Large intestine (tissue), 12 donors: ENCODE measurements at places on chromosomes 5 and 9.

DNA sequence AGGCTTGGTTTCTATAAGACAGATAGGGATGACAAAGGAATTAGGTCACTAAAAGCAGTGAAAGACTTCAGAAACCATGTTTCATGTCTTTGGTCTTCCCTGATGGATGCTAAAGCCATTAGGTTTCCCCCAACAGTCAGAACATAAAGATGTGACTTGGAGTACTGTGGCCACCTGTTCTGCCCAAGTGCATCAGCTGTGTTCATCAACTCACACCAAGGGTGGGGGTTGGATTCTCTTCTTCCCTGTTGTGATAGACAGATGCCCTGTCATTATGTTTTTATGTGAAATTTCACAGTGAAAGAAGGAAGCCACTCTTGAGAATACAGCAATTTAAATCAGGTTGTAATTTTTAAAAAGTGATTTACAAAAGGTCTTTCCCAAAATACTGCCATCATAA is 196.8 kb downstream of the SH3GL2 start:
- no peaks in the 10 kb centered on the region for H3K4me1 ChIP-seq
- DNase-seq, result no peak
- no peak overlapping the region for H3K4me3 ChIP-seq
- H3K36me3 ChIP-seq, result no peaks in the 10 kb centered on the region
- H3K27ac ChIP-seq, result no peak overlapping the region

- no peaks in the 10 kb centered on the region for H3K36me3 ChIP-seq
- H3K4me1 ChIP-seq, result peaks cover 10% of the 10 kb centered on the region
- H3K27me3 ChIP-seq, result no peaks in the 10 kb centered on the region
- no peak overlapping the region for H3K27ac ChIP-seq
- H3K4me3 ChIP-seq, result no peak overlapping the region
Observed at GRCh38 chr5:56588636-56589480, 226.5 kb upstream of the MAP3K1 start.

- H3K4me3 ChIP-seq, result no peak overlapping the region
- no peak overlapping the region for H3K27ac ChIP-seq
- H3K27me3 ChIP-seq, result no peaks in the 10 kb centered on the region
Observed at GRCh38 chr9:112726428-112726827, 8.5 kb upstream of the INIP start.

GRCh38 chr9:15225564-15226126 is 81.4 kb downstream of the TTC39B start:
- H3K36me3 ChIP-seq, result peaks cover 20% of the 10 kb centered on the region
- no peak overlapping the region for H3K4me3 ChIP-seq
- no peak overlapping the region for H3K27ac ChIP-seq
- H3K4me1 ChIP-seq, result no peaks in the 10 kb centered on the region
- no peak for DNase-seq

DNA sequence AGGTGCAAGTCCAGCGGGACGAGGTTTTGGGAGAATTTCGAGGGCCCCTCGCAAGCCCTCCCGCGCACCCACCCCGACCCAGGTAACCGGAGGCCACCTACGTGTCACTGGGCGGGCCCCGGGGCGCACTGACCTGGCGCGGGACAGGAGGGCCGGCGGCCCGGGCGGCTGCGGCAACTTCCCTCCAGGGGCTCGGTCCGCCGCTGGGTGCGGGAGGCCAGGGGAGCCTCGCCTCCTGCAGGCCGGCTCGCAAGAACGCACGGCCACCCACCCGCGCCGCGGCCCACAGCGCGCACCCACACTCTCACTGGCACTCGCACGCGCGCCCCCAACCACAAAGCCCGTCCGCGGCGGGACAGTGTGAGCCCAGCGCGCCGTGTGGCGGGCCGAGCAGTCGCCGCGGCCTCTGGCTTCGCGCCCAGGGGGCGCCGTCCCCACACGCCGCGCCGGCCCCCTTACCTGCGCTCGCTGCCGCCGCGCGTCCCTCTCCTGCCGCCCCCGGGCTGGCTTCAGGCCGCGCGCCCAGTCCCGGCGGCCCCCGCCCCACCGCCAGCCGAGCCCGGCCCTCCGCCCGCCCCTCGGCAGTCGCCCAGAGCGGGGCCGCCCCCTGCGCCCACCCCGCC is 451 bp downstream of the LPAR1 start:
- H3K27me3 ChIP-seq, result no peaks in the 10 kb centered on the region
- peak overlapping the region; percentile 47 for H3K27ac ChIP-seq
- H3K36me3 ChIP-seq, result no peaks in the 10 kb centered on the region

DNA sequence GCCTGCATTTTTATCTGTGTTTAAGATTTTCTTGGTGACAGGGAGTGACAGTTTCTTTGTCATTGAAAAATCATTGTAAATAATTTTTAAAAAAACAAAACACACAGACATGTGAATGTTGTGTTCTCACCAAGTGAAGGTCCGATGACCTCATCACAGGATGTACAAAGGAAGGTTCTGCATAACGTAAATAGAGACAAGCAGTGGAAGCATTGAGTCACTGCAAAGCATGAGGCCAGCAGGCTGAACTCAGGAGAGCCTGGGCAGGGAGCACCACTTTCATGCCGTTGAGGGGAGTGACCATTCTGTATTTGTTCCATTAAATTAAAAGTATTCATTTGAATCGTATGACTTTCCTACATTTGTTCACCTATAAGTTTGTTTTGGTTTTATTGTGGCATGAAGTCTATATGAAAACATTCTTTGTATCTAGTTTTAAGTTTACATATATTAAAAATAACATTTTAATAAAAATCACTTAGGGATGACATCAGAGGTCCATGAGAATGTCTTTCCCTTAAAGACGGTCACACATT is 70.4 kb upstream of the TLE1 start:
- no peaks in the 10 kb centered on the region for H3K36me3 ChIP-seq
- no peaks in the 10 kb centered on the region for H3K4me1 ChIP-seq
- H3K4me3 ChIP-seq, result no peak overlapping the region
- no peaks in the 10 kb centered on the region for H3K27me3 ChIP-seq
- peak; percentile 36 for DNase-seq

DNA sequence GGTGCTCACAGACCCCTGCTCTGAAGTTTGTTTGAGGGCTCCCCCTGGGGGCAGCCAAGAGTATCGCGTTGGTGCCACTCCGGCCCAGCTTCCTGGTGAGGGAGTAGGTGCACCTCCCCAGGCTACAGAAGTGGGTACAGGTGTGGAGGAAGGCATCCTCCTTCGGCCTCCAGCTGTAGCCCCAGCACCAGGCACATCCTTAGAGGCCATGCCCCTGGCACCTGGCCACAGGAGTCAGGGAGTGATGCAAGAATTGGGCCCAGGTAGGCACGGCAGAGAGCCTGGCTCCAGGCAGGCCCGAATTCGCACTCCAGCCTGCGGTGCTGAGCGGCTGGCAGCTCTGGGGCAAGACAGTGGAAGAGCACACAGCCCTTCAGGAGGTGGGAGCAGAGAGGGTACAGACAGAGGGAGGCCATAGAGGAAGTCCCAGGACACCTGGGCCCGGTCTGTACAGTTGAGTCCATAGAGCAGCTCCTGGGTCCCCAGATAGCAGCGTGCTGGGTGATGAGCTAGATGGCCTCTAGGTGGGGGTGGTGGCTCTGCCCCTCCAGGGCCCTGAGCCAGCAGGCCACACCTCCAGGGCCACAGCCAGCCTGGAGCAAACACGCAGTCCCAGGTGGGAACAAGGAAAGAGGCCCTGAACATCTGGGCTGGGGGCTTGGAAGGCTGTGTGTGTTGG is 2.4 kb downstream of the SAPCD2 start:
- H3K36me3 ChIP-seq, result peaks cover 2% of the 10 kb centered on the region
- H3K4me1 ChIP-seq, result peaks cover 29% of the 10 kb centered on the region
- peak; percentile 79 for DNase-seq
- peak overlapping the region; percentile 40 for H3K27ac ChIP-seq
- H3K4me3 ChIP-seq, result no peak overlapping the region
- H3K27me3 ChIP-seq, result peaks cover 4% of the 10 kb centered on the region

- H3K4me1 ChIP-seq, result no peaks in the 10 kb centered on the region
- H3K4me3 ChIP-seq, result no peak overlapping the region
- H3K36me3 ChIP-seq, result no peaks in the 10 kb centered on the region
Observed at GRCh38 chr9:135239100-135239768, 151.8 kb downstream of the OLFM1 start.

DNA sequence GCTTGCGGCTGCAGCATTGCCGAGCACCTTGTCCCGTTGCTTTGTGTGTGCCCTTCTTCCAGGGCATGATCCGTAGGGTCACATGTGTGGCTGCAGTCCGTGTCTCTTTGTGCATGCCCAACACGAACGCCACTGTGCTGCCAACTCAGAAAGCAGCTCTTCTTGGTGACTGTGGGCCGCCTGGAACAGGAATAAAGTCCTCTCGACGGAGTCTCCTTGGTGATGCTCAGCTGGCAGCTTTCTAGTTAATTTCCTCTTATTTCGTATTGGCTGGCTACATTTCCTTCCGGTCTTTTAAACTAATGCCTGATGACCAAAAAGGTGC is 5.8 kb downstream of the EXOC3 start:
- no peaks in the 10 kb centered on the region for H3K27me3 ChIP-seq
- no peak for DNase-seq
- peaks cover 67% of the 10 kb centered on the region for H3K36me3 ChIP-seq
- no peak overlapping the region for H3K4me3 ChIP-seq

DNA sequence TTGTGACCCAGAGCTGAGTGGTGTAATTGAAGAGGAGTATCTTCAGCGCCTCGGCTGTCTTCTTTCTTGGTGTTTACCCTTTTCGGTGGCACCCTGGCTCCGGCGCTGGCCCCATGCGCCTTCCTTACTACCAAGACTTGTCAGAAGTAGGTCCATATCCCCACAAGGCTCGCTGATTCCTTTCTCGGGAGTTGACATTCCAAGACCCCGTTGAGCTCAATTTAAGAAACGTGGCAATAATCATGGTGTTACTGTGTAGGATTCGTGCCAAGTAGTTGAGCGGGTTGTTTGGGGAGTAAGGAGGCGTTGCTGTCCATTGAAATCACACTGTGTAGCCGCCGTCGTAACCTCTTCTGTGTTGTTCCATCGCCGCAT is 795 bp downstream of the NDUFAF2 start:
- peak overlapping the region; percentile 81 for H3K27ac ChIP-seq
- peaks cover 5% of the 10 kb centered on the region for H3K4me1 ChIP-seq
- peak; percentile 75 for DNase-seq
- peak overlapping the region; percentile 83 for H3K4me3 ChIP-seq
- H3K36me3 ChIP-seq, result no peaks in the 10 kb centered on the region
- H3K27me3 ChIP-seq, result no peaks in the 10 kb centered on the region

- no peaks in the 10 kb centered on the region for H3K27me3 ChIP-seq
- no peak overlapping the region for H3K27ac ChIP-seq
- no peak overlapping the region for H3K4me3 ChIP-seq
- no peak for DNase-seq
- no peaks in the 10 kb centered on the region for H3K36me3 ChIP-seq
Observed at GRCh38 chr9:83511051-83511450, 27.1 kb downstream of the FRMD3 start.

- no peak for DNase-seq
- H3K27me3 ChIP-seq, result no peaks in the 10 kb centered on the region
- H3K27ac ChIP-seq, result no peak overlapping the region
- peaks cover 29% of the 10 kb centered on the region for H3K4me1 ChIP-seq
- H3K36me3 ChIP-seq, result no peaks in the 10 kb centered on the region
- no peak overlapping the region for H3K4me3 ChIP-seq
Observed at GRCh38 chr5:948472-949274, 56.0 kb downstream of the TRIP13 start.

- no peaks in the 10 kb centered on the region for H3K4me1 ChIP-seq
- peaks cover 26% of the 10 kb centered on the region for H3K36me3 ChIP-seq
- no peaks in the 10 kb centered on the region for H3K27me3 ChIP-seq
- peak overlapping the region; percentile 55 for H3K4me3 ChIP-seq
- DNase-seq, result peak; percentile 69
Observed at GRCh38 chr5:14440582-14441431, 140.8 kb upstream of the OTULINL start.

DNA sequence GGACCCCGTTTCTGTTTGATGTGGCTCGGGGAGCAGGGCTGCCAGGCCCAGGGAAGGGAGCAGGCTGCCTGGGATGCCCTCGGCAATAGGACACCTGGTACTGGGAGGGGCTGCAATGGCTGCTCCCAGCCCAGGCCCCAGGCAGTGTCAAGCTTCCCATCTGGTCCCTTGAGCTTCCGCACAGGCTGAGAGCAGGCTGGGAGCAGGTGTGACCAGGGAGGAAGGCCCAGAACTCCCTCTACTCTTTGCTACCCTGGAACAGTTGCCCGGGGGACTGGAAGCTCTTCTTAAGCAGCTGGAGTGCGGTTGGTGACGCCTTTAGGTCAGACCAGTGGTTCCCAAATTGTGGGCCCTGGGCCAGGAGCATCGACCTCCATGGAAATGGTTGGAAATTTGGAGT is 186.9 kb downstream of the GADD45G start:
- H3K4me3 ChIP-seq, result no peak overlapping the region
- no peak for DNase-seq
- H3K36me3 ChIP-seq, result no peaks in the 10 kb centered on the region
- H3K27me3 ChIP-seq, result no peaks in the 10 kb centered on the region
- H3K27ac ChIP-seq, result no peak overlapping the region
- H3K4me1 ChIP-seq, result peaks cover 20% of the 10 kb centered on the region

- no peak overlapping the region for H3K27ac ChIP-seq
- peaks cover 17% of the 10 kb centered on the region for H3K4me1 ChIP-seq
- H3K4me3 ChIP-seq, result peak overlapping the region; percentile 34
- peaks cover 56% of the 10 kb centered on the region for H3K27me3 ChIP-seq
- H3K36me3 ChIP-seq, result no peaks in the 10 kb centered on the region
Observed at GRCh38 chr5:181203777-181204112, 1.3 kb downstream of the TRIM7 start.

DNA sequence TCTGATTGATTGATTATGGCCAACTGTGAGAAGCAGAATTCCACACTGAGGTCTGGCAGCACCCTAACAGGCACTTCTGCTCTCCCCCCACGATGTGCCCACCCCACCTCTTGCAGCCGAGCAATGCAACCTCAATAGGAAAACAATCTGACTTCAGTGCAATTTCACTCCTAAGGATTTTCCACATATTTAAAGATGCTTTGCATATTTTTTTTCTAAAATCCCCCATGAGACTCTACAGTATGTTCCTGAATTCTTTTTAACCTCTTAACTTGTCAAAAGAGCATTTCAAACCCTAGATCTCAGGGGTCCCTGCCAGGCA is 243.1 kb downstream of the AUH start:
- no peak overlapping the region for H3K27ac ChIP-seq
- H3K4me3 ChIP-seq, result peak overlapping the region; percentile 30
- no peaks in the 10 kb centered on the region for H3K36me3 ChIP-seq
- no peaks in the 10 kb centered on the region for H3K27me3 ChIP-seq
- peaks cover 11% of the 10 kb centered on the region for H3K4me1 ChIP-seq

GRCh38 chr5:33969572-33970452 is 14.7 kb downstream of the SLC45A2 start:
- H3K36me3 ChIP-seq, result no peaks in the 10 kb centered on the region
- H3K27me3 ChIP-seq, result no peaks in the 10 kb centered on the region
- DNase-seq, result peak; percentile 43
- H3K4me3 ChIP-seq, result no peak overlapping the region
